ENCODE measurements at places on chromosomes 3 and 15.

DNA sequence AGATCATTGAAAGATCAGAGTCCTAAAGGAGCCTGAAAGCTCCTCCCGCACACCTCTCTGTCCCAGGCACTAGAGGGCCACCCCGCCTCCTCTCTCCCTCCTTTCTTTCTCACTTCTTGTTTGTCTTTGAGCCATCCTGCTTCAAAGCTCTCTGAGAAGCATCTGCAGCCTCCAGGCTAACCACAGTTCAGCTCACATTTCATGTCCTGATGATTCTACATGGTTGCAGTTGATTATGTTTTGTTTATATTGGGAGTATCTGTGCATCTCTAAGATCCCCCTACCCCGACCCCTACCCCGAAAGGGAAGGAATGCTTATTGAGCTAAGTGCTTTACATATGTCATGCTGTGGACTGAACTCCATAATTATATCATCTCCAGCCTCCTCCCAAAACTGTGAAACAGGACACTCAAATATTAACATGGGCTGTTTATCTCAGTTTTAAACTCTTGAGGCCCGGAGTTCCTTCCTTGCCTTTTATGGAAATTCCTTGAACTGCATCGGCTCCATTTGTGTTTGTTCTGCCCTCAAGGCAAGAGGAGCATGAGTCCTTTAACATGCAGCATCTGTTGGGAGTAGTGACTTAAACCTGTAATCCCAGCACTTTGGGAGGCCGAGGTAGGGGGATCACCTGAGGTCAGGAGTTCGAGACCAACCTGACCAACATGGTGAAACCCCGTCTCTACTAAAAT, 30.9 kb downstream of the MGLL start:
- DNase-seq, result peak; percentile 54

DNA sequence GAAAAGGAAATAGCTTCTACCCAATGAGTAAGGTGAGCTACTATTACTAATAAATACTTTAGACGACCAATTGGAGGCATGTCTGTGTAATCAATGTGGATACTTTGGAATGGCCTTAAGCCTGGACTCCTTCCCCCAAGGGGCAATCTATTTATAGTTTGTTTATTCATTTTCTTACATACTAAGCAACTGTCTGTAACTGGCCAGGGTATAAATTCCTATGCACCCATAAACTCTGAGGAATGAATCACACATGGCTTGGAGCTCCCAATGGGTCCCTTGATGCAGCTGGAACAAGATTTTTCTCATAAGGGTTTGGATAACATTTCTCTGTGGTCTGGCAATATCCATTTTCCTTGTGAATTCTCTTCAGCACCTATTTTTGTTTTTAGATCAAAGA, 506.8 kb downstream of the EDEM1 start:
- DNase-seq, result no peak

DNA sequence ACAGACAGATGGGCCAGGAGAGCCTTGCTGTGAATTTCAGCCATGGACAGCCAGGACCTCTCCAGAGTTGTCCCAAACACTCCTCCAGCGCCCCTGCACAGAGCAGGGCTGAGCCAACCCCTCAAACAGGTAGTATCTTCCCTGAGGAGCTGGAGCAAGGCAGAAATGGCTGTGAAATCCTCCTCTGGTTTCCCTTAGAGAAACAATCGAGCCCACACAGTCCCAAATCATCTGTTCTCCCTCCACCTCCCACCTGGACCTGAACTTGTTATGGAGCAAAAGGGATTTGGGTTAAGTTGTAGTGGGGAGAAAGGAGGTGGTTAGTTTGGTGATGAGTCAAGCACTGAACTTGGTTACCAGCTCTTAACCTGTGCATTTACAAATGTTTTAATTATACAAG, 205.7 kb upstream of the BHLHE40 start:
- DNase-seq, result no peak

- DNase-seq, result no peak
These were observed 139.5 kb downstream of the MAGI1 start for GRCh38 chr3:65899226-65899625.

DNA sequence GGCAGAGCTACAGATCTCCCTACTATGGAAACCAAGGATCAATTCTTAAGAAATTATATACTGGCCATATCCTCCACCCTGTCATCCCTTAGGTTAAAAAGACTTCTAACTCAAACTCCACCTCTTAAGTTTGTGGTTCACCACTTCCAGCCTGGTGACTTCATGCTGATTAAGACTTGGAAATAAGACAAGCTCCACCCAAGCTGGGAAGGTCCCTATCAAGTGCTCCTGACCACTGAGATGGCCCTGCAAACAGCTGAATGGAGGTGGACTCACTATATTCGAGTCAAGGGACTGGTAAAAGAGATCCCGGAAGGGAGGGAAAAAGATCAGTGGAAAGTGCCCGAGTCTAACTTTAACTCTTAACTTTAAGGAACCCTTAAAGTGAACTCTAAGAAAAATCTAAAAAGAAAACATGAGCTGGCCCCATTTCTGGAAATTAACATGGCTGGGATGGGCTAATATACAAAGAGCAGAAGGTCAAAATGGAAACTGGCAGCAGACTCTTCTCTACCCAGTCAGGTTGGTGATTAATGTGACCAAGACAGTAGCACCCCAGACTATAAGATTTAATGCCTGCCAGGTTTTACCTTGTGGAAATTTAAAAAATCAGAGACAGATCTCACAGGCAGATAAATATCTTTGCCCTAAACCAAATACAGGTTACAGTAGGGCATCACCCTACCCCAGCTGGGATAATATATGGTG, 43.9 kb downstream of the PPCDC start:
- DNase-seq, result no peak

DNA sequence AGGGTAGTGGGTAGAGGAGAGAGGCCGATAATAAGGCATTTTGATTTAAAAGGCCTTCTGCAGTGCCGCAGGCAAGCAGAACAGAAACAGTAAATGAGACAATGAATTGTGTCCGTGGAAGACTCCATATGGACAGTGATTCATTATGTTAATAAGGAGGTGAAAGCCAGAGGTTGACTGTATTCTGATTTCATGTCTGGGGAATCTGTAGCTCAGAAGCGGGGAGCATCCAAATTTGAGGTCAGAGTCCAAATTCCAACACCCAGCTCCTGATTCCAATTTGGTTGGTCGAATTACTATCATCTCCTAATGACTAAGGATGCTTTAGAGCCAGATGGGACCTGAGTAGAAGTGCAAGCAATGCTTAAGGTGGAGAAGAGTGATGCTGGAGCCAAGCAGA, 1.0 kb upstream of the TBC1D21 start:
- no peak for DNase-seq

- no peak for DNase-seq
These were observed 268.6 kb upstream of the PLSCR5 start for GRCh38 chr3:146873748-146874147.

GRCh38 chr3:192566706-192567290, 160.5 kb downstream of the FGF12 start:
- peak; percentile 36 for DNase-seq

DNA sequence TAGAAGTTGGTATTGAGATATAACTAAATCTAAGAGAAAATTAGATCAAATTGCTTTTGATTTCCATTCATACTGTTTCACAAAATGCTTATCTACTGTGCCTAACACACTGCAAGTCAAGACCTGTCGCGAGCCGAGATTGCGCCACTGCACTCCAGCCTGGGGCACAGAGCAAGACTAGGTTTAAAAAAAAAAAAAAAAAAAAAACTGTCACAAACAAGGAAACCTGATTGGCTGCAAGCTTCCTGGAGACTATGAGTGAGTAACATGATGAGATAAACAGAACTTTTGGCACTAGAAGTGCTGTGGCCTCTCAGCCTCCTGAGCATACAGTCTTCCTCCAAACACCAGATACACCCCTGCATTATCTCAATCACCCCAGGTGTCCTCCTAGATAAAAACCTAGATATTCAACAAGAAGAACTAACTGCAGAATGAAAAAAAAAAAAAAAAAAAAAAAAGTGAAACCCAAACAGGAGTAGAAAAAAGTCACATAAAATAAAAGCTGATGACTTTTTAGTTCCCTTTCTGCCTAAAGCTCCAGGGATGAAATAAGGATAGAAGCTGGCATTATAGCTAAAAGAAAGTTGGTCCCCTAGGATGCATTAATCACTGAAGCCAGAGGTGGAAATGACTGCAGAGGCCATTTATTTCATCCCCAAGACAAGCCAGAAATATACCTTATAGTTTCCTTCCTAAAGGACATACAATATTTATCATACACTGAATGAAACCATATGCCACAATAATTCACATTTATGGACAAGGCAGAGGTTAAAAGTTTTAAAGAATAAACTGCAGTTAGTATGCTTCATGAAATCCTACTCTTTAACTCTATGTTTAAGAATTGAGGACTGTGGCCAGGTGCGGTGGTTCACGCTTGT, 82.4 kb downstream of the P3H2 start:
- no peak for DNase-seq

- no peak for DNase-seq
These were observed 35.8 kb upstream of the ABHD2 start for GRCh38 chr15:89052474-89052873.

GRCh38 chr3:5227812-5228211, 40.3 kb downstream of the EDEM1 start:
- no peak for DNase-seq

DNA sequence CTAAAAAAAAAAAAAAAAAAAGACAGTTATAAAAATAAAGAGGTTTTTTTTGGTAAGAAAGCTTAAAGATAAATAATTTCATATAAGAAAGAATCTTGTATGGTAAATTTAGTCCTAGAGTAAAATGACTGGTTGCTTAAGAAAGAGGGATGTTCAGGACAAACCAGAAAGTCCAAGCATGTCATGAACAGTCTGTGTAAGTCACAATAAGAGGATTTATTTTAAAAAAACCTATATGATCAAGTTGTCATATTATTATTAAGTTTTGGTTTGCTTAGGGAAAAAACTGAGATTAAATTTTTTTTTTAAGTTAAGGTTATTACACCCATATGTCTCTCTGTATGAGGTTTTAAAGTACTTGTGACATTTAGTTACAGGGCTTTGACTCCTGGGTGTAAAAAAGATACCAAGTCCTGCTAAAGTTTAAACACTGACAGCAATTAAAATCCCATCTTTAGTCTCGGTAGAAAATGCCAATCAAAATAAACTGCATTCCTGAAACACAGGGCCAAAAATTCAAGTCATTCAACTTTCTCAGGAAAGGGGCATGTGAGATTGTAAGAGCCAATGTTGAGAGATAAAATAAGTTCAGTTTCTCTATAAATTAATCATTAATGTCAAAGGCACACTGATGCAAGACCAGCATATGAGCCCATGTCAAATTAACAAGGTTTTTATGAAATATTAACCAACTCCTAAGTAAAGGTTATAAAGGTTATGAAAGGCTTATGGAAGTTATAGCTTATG, 8.5 kb upstream of the BDH1 start:
- DNase-seq, result no peak

DNA sequence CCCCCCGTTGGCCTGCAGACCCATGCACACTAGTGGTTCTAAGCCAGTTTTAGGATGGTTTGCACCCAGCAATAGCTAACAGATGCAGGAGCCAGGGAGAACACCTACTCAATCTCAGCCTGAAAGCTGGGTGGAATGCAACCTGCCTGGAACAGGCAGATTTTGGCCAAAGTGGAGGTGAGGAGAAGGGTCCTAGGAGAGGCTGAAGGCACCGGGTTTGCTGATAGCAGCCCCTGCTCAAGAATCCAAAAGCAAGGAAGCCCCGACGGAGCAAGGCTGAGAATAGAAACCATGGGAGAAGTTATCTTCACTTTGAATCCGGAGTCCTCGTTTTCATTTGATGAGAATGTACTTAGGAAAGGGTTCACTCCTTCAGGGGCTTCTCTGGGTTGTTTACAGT, 9.9 kb downstream of the RRP9 start:
- DNase-seq, result no peak

DNA sequence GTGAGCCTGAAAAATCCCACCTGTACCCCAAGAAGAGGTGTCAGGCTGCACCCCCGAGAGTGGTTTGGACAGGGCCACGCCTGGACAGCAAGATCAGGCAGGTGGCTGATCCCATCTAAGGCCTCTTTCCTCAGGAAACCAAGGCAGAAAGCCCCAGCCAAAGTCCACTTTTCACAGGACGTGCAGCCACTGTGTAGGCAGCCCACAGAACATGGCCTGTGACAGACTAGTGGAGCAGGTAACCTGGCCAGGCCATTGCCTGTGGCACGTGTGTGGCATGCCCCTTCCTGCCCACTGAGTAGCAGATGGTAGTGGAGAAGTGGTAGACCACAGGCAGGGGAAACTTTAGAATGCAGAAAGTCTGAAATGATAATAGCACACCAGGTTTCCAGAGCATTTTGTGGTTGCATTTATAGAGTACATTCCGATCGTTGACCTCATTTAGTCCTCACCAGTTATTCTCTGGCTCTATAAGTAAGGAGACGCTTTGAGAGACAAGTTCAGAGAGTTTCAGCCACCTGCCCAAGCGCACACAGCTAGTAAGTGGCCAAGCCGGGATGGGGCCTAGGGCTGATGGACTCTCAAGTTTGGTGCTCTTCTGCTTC, 68.7 kb downstream of the AAGAB start:
- no peak for DNase-seq

DNA sequence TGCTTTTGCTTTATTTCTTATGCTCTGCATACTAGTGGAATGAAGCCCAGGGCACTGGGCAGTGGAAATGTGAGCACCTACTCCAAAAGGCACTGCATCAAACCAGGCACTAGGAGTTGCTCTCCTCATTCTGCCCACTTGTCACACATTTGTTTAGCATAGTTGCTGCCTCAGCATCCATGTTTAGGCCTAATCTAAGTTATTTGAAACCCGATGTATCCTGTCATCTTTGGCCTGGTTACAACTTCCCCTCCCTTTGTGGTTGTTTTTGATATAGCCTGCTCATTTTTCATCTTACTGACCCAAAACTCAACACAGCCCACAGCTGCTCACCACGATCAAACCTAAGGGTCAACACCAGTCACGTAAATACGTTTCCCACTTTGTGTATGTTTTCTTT, 82.2 kb upstream of the SELENOK start:
- no peak for DNase-seq

GRCh38 chr15:71328453-71328852, 213.2 kb downstream of the THSD4 start:
- DNase-seq, result no peak

- DNase-seq, result no peak
These were observed 127.6 kb upstream of the LPP start for GRCh38 chr3:188026191-188026968.

DNA sequence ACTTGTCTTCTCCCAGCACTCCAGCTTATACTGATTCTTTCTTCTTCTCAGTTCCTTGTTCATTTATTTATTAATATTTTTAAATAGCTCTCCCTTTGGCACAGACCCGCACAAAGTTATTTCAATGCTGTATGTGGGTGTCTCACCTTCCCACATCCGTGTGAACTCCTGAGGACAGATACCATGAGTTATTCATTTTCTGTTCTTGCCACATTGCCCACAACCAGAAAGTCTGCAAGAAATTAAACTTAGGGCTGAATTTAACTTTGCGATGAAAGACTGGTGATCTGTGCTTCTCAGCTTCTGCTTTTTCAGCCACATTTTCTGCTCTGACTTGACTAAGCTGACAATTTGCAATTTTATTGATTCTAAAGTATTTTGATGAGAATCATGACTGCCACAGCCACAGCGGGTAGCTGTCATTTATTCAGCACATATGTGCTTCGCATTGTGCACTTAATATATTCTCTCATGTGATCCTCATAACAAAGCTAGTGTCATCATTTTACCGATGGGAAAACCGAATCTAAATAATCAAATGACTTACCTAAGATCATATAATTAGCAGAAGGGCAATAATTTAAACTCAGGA, 569.8 kb downstream of the EDEM1 start:
- DNase-seq, result no peak
